ENCODE measurements at places on chromosomes 5 and 9. TPM values are rescaled to one million over a fixed set of nuclear protein-coding genes. Genes with fewer than 3 reads are reported as not detected.

DNA sequence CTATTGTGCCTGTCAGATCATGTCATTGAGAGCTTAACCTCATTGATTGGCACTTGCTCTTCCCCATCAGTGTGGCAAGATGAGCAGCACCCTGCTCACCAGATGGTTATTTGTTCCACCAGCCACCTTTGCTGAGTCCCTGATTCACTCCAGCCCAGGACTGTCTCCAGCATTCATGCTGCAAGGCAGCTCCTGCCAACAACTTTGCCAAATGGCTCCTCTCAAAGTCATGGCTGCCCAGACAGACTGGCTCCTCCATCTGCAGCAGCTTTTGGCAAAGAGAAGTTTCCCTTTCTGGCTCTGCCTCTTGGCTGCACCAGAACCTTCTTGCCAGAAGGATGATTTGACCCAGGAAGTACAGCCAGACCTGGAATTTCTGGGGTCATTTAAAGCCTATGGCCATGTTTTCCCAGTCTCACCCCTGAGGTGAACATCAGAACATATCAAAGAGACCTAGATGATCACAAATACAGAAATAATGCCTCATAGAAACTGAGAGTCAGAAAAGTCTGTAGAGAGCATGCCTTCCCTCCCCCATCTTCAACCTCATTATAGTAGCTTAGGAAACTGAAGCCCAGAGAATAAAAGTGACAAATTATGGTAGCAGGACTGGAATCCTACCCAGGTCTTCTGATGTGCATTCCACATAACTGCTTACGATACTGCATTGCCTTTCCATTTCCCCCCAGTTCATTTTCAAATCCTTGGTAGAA is 10.4 kb downstream of the PPP2R2B start:
- no peak overlapping the region for H3K27ac ChIP-seq
- no peak overlapping the region for H3K4me3 ChIP-seq
- H3K27me3 ChIP-seq = no peaks in the 10 kb centered on the region
- H3K36me3 ChIP-seq = no peaks in the 10 kb centered on the region

DNA sequence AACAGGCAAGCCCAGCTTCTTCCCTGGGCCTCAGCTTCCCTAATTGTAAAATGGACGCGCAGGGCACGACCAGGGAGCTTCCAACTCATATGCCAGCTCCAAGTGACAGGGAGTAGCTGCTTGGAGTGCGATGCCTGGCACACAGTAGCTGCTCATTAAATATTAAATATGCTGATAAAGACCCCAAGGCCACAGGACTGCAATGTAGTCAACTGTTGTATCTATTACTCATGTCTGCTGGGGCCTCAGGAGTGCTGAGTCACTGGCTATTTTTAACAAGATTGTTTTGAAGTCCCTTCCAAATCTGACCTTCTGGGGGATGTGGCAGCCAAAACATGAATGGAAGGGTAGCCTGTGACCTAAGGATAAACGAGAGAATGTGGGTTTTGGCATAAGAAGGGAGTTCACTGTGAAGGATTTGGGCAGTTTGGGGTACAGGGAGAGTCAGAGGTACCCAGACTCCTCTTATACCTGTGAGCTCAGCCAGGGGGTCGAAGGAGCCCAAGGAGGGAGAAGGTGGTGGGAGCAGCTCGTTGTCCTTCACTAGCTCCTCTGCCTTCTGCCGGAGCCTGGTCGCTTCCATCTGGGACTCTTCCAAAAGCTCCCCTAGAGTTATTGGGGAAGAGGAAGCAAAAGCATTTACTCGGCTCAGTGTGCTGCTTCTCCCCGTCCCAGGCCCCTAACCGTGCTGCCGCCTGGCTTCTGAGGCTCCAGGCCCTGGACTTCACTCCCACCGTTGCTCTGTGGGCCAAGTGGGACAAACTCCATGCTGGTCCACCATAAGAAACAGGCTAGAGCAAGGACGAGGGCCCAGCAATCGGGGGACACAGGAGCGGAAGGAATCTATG is 17.5 kb downstream of the TNIP1 start:
- H3K27ac ChIP-seq = no peak overlapping the region
- DNase-seq = no peak
- no peaks in the 10 kb centered on the region for H3K27me3 ChIP-seq
- H3K36me3 ChIP-seq = peaks cover 66% of the 10 kb centered on the region

DNA sequence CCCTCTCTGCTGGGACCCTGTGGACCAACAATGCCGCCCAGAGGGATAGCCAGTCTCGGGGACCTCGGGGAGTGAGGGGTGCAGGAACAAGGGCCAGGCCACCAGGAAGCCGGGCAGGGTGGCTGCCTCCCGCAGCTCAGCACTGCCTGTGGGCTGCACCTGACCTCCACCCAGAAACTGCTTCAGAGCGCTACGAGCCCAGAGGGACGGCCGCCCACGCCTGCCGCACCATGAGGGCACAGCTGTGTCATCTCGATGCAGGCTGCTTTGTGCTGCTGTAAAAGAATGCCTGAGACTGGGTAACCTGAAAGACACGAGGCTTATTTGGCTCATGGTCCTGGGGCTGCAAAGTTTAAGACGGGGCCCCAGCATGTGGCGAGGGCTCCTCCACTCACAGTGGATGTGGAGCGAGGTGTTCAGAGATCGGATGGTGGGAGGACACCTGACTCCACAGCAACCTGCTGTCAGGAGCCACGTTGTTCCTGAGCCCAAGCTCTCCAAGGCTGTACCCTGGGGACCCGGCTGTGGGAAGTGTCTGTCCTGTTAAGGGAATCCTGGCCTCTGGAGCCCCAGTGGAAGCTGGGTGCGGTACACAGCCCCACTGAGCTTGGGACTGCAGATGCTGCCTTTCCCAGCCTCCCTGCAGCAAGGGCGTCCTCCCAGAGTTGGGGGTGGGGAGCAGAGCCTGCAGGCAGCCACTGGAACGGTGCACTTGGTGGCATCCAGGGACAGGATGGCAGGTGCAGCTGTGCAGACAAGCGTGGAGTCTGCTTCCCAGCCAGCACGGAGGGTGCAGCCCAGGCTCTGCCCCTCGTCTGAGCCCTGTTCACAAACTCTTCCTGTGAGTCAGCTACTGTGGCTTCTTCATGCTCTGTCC is 11.8 kb upstream of the ZDHHC11 start:
- peaks cover 45% of the 10 kb centered on the region for H3K36me3 ChIP-seq
- no peaks in the 10 kb centered on the region for H3K27me3 ChIP-seq
- no peaks in the 10 kb centered on the region for H3K4me1 ChIP-seq

GRCh38 chr5:168327019-168327421 is 35.6 kb downstream of the WWC1 start:
- H3K27ac ChIP-seq = no peak overlapping the region
- H3K4me3 ChIP-seq = no peak overlapping the region
- no peaks in the 10 kb centered on the region for H3K27me3 ChIP-seq
- no peaks in the 10 kb centered on the region for H3K36me3 ChIP-seq
- DNase-seq = no peak

DNA sequence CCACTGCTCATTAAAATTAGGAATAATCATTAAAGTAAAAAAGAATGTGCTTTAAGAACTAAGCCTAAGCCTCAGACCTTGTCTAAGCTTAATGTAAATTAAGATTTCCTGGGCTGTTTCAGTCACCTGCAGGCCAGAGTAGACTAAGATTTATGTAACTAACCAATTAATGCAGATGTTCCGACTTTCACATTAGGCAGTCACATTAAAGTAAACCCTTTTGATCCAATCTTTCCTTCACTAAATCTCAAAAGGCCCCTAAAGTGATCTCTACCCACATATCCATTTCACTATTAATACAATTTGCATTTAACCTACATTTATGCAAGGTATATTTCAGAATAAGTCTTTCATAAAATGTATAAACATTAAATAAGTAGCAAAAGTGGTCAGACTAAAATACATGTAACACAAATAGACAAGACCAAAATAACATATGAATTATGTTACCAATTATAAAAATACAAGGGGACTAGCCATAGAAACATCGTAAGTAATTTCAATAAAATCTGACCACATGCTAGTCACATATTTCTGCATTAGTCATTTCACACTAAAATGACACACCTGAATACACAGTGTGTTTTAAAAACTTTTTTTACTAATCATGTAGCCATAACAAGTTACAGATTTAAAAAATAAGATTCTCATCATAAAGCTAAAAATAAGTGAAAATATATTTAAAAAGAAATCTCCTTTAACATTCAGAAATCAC is 7.7 kb downstream of the NR3C1 start:
- no peak overlapping the region for H3K27ac ChIP-seq
- peaks cover 9% of the 10 kb centered on the region for H3K36me3 ChIP-seq
- no peak for DNase-seq

DNA sequence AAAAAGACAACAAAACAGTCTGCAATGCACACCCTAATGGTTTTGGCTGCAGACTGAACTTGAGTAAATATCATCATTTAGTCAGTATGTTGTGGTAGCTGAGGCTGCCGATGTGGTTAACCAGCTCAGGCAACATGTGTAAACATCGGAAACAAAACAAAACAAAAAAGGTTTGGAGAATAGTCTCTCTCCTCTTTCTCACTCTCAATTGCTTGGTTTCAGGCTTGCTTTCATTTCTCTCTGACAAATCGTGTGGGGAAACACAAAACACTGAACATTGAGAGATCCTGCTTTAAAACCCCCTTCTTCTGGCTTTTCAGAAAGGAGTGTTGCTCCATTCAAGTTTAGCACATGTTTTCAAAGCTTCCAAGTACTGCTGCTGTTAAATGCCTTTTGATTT is 453.3 kb downstream of the BNC2 start:
- H3K36me3 ChIP-seq = no peaks in the 10 kb centered on the region
- no peak for DNase-seq
- no peak overlapping the region for H3K4me3 ChIP-seq

IL31RA gene
- total RNA-seq = not detected

DMRT3 gene
- total RNA-seq = not detected

- H3K27ac ChIP-seq = peak overlapping the region; percentile 82
- H3K27me3 ChIP-seq = no peaks in the 10 kb centered on the region
- H3K36me3 ChIP-seq = no peaks in the 10 kb centered on the region
- H3K4me1 ChIP-seq = peaks cover 55% of the 10 kb centered on the region
- peak overlapping the region; percentile 80 for H3K4me3 ChIP-seq
Measured at GRCh38 chr5:169637549-169638121, 560 bp downstream of the DOCK2 start.

DNA sequence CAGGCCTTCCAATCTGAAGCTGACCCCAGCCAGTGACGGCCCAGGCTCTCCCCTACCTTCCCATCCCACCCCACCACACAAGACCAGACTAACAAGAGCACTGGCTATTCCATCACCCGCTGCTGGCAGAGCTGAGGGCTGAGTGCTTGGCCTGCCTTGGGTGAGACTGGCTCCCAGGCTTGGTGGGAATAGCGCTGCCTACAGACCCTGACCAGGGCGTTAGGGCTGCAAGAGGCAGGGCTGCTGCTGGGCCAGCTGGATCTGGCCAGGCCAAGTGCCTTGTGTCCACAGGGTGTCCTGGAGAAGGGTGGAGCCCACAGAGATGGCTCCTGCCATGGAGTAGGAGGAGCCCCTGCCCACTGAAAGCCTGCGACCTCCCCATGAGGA is 31.6 kb upstream of the ANGPTL2 start:
- no peak overlapping the region for H3K27ac ChIP-seq
- H3K4me3 ChIP-seq = no peak overlapping the region
- H3K27me3 ChIP-seq = no peaks in the 10 kb centered on the region
- no peaks in the 10 kb centered on the region for H3K36me3 ChIP-seq

SLIT3 gene
- not detected for total RNA-seq

GRCh38 chr5:94968507-94969095 is 316.3 kb downstream of the MCTP1 start:
- H3K27ac ChIP-seq = no peak overlapping the region
- DNase-seq = peak; percentile 26
- no peaks in the 10 kb centered on the region for H3K27me3 ChIP-seq
- no peaks in the 10 kb centered on the region for H3K36me3 ChIP-seq

DNA sequence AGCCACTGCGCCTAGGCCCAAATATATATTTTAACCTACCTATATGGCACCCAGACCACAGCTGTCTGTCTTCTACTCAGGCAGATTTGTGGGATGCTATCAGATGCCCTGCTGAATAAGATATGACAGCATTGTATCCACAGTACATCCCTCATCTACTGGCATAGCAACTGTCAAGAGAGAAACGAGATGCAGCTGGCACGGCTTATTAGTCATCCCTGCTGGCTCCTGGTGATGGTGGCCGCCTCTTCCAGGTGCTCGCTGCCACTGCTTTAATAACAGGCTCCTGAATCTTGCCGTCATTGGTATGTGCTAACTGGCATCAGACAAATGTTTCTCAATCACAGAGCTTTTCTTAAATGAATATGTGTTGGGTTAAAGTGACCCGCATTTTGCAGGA is 34.0 kb downstream of the B4GALT1 start:
- no peak for DNase-seq
- H3K4me1 ChIP-seq = peaks cover 42% of the 10 kb centered on the region
- no peak overlapping the region for H3K4me3 ChIP-seq
- no peak overlapping the region for H3K27ac ChIP-seq

GRCh38 chr9:127396253-127396807 is 639 bp upstream of the SLC2A8 start:
- no peak overlapping the region for H3K4me3 ChIP-seq
- no peaks in the 10 kb centered on the region for H3K36me3 ChIP-seq
- DNase-seq = no peak
- H3K27me3 ChIP-seq = peaks cover 54% of the 10 kb centered on the region
- no peak overlapping the region for H3K27ac ChIP-seq
- peaks cover 19% of the 10 kb centered on the region for H3K4me1 ChIP-seq

DNA sequence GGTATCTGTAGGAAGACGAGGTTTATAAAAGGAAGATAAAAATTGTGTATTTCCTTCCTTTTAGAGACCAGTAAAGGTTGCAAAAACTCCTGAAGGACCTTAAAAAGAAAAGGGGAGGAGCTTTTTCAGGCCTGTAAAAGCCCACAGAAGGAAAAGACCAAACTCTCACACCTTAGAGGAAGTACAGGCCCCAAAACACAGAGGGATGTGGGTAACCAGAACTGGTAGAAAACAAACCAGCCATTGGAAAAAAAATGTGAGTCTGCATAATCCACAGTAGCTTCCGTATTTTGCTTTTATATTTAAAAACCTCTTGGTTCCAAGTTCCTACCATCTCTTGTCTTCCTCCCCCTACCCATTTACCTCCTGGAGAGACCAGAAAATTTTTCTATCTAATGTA is 8.5 kb downstream of the GIN1 start:
- H3K4me1 ChIP-seq = peaks cover 31% of the 10 kb centered on the region
- no peak overlapping the region for H3K27ac ChIP-seq
- H3K27me3 ChIP-seq = no peaks in the 10 kb centered on the region
- H3K4me3 ChIP-seq = no peak overlapping the region
- peak; percentile 62 for DNase-seq
- H3K36me3 ChIP-seq = no peaks in the 10 kb centered on the region

GRCh38 chr5:17114715-17115599 is 102.5 kb upstream of the BASP1 start:
- no peaks in the 10 kb centered on the region for H3K4me1 ChIP-seq
- no peak overlapping the region for H3K4me3 ChIP-seq
- no peaks in the 10 kb centered on the region for H3K36me3 ChIP-seq
- DNase-seq = no peak
- H3K27ac ChIP-seq = no peak overlapping the region
- H3K27me3 ChIP-seq = no peaks in the 10 kb centered on the region

DNA sequence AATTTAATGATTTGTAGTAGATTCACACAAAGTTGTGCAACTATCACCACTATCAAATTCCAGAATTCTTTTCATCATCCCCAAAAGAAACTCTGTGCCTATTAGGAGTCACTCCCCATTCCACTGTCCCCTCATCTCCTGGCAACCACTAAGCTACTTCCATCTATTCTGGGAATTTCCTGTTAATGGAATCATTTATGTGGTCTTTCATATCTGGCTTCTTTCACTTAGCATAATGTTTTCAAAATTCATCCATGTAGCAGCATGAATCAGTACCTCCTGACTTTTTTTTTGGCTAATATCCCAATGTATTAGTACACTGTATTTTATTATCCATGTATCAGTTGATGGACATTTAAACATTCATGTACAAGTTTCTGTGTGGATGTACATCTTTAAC is 157.6 kb downstream of the TTC39B start:
- no peak overlapping the region for H3K4me3 ChIP-seq
- H3K4me1 ChIP-seq = no peaks in the 10 kb centered on the region
- no peaks in the 10 kb centered on the region for H3K27me3 ChIP-seq
- H3K27ac ChIP-seq = no peak overlapping the region
- no peaks in the 10 kb centered on the region for H3K36me3 ChIP-seq
- no peak for DNase-seq

SEMA5A gene
- total RNA-seq = 4.5 TPM

Data from CD4-positive, alpha-beta memory T cell (primary cell).